ENCODE measurements at places on chromosomes 6 and 20.
A peak's percentile ranks its signal among the peaks of the same experiment; 100 is the strongest.

- no peak for DNase-seq
These were observed 207.1 kb upstream of the RREB1 start for GRCh38 chr6:6900569-6901204.

GRCh38 chr20:44081476-44081875 lies 105.5 kb downstream of the JPH2 start:
- no peak for DNase-seq

GRCh38 chr6:100461278-100461916 lies 3.3 kb downstream of the SIM1 start:
- peak; percentile 63 for DNase-seq

DNA sequence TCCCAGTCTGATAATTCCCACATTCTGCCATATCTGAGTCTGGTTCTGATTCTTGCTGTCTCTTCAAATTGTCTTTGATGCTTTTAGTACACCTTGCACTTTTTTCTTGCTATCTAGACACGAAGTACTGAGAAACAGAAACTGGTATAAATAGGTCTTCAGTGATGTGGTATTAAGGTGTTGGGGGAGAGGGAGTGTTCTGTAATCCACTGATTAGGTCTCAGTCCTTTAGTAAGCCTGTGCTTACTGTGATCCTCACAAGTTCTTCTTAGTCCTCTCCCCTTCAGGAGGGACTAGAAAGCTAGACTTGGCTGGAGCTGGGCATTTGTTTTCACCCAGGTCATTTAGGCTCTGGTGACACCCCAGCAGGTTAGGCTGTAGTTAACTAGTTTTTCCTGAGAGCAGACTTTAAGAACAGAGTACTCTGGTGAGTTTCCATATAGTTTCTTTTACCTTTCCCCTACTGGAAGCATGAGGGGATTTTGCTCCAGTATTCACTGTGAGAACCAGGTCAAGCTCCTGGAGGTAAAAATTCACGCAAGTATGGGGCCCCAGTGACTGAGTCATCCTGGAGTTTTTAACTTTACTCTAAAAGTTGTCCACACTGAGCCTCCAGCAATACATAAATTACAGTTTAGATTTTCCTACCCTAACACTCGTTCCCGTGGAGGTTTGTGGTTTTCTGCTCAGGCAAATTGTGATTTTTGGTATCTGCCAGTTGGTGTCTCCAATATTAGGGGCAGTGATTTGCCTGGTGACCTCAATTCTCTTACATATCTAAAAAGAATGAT lies 154.6 kb downstream of the CDKAL1 start:
- DNase-seq: peak; percentile 70

GRCh38 chr20:53923566-53924369 lies 146.6 kb downstream of the BCAS1 start:
- DNase-seq: no peak

GRCh38 chr6:89522778-89523177 lies 89.8 kb downstream of the ANKRD6 start:
- DNase-seq: peak; percentile 83

DNA sequence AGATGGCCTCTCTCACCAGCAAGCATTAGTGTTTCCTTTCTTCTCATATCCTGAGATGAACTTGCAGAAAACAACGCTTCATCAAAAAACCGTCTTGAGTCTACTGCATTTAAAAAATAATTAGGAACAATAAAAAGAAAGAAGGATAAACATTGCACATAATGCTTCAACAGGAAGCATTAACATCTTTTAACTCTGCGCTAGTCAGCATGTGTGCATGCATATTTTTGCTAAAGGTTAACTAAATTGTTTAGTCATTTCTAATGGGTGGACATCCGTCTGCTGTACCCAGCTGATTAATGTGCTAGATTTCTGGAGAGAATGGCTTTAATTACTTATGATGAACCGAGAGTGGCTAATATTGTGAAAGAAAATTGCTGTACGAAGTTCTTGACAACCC lies 349.3 kb downstream of the SOX4 start:
- no peak for DNase-seq

DNA sequence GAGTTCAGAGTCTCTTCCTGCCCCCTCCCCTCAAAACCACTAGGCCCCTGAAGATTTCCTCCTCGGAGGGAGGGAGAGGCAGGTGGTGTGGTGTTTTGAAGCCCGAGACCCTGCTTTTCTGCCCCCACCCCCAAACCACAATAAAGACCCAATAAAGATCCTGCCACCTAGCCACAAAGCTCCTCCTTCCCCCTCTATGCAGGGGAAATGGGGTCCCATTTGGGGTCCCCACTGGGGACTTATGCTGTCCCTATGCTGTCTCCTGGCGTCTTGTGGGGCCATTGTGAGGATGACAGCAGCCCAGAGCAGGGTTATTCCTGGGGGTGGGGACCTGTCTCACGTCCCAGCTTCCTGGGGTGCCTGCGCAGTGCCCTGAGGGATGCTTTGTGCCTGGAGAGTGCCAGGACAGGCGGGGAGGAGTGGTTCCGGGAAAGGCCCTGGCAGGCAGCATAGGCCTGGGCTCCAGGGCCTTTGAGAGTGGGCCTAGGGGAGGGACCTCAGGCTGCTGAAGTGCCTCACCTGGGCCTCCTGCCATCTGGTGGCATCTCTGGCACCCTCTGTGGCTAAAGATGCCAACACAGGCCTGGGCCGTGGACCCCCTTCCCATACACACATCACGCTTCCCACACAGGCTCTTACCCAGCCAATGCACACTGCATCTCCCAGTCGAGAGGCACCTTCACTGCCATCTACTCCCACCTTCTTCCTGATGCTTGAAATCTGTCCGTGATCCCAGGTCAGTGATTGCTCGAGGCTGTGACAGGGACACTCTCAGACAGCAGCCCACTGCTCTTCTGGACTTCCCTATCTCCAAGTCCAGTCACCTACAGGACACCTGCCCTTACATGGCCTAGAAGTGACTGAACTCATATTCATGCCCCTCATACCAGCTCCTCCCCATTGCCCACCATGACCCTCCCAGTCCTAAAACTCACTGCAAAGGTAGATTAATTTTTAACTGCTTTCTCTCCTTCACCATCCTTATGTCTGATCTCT lies 7.9 kb upstream of the ARMC12 start:
- DNase-seq: no peak

DNA sequence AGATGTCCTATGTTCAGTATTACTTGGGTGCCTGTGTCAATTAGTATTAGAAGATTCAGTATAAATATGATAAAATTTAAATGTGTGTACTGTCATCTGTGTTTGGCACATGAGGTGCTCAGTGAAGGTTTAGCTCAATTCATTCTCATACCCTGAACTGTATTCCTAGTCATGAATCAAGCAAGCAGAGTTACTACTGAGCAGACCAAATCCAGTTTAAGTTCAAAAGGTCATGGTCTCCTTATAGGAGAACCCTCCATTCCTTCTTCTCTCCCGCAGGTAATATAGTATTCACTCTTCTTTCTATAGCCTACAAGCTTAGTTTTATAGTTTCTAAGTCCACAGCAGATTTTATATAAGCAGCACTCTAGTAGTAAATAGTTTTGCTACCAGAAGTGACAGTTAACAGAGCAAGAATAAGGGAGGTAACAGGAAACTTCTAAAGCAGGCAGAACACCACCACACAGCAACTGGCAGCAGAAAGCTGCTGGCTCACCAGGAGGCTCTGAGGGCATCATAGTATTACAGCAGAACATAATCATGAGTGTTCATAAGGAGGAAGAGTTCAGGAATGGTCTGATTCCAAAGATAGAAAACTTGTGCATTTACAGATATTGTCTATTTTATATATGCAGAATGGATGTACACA lies 133.2 kb downstream of the SLC16A10 start:
- DNase-seq: no peak

DNA sequence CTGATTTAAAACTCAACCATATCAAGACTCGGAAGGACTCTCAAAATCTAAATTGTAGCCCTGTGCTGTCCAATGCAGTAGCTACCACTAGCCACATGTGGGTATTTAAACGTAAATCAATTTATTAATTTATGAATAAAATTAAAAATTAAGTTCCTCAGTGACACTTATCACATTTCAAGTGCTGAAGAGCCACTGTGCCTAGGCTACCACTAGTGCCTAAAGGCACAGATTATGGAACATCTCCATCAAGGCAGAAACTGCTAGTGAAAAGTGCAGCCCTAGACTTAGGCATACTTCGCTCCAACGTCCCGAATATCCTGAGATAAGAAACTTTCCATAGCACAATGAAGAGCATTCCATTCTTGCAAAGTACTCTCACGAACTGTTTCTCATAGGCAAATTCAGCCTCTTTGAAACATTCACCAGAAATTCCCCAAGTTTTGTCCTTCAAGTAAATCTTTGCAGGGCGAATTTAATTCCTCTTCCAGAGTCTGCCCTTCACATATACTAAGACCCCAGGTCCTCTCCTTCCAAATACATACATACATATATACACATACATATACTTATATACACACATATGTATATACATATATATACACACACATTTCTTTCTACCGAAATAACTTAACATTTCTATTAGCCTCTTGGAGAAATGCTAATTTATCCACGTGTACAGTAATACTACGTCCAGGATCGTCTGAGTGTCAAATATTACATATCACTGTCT lies 1.3 kb downstream of the SUPT3H start:
- no peak for DNase-seq

- no peak for DNase-seq
These were observed 24.5 kb downstream of the PLCG1 start for GRCh38 chr20:41161886-41162285.

GRCh38 chr6:9610620-9611415 lies 804.1 kb downstream of the TFAP2A start:
- DNase-seq: no peak

DNA sequence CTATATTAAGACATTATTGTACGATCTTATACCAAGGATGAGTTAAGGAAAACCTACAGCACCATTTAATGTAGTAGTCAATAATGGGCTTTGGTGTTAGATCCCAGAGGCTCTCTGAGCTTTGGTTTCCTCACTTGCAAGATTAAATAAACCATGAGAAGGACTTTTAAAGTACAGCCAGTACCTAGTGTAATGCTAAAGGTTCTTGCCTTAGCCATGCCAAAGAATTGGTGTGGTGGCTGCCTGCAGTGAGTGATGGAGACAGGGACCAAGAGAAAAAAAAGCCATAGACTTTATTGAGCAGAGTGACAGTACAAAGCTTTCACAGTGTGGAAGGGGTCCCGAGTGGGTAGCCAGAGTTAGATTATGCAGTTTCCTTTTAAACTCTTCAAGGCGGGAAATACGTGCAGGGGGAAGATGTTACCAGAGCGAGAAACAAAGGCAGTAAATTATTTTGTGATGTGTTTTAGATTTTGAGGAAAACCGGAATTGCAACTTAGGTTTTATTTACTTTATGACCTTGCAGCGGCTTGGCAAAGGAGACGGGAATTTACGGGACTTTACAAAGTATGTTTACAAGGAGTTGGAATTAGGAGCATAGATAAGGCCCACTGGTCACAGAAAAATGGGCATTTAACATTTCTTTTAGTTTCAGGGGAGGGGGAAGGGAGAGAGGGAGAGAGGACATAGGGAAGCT lies 100.4 kb downstream of the MYO6 start:
- no peak for DNase-seq

GRCh38 chr6:25512560-25512959 lies 139.5 kb upstream of the SCGN start:
- DNase-seq: no peak

- no peak for DNase-seq
These were observed 38.0 kb downstream of the TNFAIP3 start for GRCh38 chr6:137904822-137905617.

DNA sequence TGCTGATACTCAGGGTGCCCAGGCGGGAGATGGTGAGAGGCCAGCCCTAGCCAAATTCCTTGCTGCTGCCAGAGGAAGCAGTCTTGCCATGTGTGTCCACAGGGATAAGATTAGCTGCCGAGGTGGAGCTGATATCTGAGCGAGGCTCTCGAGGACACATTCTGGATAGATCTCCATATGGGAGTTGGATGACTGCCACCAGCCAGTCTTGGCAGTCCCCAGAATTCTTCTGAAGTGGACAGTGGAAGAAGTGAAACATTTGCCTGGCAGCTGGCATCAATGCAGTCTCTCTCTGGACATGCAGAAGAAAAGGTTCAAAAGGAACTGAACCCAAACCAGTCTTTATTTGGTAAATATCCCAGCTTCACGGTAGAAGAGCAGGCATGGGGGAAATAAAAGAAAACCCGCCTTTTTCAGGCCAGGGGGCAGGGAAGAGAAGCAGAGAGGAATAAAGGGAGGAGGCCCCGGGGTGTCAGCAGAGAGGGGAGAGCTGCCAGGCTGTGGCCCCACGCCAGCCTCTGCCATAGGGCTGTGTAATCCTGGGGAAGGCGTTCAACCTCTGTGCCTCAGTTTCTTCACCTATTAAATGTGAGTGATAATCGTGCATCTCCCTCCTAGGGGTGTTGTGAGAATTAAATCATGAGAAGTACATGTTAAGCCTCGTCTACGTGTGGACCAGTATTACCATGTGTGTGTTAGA lies 3.7 kb upstream of the FUCA2 start:
- no peak for DNase-seq

DNA sequence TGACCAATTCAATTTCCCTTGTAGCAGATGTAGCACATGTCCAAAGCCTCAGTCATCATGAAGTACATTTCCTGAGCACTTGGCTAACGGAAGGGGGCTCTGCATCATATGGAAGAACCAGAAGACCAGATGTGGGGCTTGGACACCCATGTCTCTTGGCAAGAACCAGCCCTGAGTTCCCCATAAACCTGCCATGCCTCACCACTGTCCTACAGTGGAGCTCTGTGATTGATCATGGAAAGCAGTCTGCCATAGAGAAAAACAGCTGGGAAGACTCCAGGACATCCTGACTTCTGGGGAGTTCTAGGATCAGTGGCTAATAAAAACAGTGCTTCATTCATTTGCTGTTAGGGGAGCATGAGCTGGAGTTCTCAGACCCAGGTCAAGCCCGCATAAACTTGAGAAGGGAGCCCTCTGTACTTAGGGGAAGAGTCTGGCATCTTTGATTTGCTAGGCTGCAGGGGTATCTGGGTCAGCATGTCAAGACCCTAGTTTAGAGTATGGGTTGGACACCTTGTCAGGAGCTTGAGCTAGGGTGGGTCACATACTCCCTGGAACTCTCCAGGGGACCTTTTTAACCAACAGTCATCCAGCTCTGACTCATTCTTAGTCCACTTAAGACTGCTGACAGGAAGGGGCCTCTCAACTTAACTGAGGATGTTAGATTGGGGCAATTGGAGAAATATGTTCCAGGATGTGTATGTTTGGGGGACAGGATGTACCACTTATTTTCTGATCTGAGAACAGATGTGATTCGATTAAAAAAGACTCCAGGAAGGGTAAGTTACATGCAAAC lies 26.3 kb upstream of the TRAM2 start:
- no peak for DNase-seq

Measured in WERI-Rb-1 (cell line).